Kidney capillary endothelial cell (primary cell): ENCODE measurements at places on chromosomes 13 and 19.

GRCh38 chr13:24056616-24057137 lies 103.8 kb upstream of the SPATA13 start:
- DNase-seq = no peak

GRCh38 chr19:17842663-17843291 lies 5.0 kb downstream of the JAK3 start:
- DNase-seq = no peak

DNA sequence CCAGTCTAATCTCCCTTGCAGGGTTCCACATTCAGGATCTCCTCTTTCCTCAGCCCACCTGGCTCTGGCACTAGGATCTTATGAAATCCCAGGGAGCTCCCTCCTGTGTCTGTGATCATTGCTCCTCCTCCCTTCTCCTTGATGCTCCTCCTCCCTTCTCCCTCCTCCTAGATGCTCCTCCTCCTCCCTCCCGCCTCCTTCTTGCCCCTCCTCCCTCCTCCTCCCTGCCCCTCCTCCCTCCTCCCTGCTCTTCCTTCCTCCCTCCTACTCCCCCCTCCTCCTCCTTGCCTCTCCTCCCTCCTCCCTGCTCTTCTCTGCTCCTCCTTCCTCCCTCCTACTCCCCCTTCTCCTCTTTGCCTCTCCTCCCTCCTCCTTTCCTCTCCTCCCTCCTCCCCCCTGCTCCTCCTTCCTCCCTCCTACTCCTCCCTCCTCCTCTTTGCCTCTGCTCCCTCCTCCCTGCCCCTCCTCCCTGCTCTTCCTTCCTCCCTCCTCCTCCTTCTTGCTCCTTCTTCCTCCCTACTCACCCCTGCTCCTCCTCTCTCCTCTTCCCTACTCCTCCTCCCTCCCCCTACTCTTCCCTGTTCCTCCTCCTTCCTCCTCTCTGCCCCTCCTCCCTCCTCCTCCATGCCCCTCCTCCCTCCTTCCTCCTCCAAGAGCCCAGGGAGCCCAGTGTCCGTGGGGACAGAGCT lies 14.9 kb upstream of the ZBTB7A start:
- DNase-seq = no peak

DNA sequence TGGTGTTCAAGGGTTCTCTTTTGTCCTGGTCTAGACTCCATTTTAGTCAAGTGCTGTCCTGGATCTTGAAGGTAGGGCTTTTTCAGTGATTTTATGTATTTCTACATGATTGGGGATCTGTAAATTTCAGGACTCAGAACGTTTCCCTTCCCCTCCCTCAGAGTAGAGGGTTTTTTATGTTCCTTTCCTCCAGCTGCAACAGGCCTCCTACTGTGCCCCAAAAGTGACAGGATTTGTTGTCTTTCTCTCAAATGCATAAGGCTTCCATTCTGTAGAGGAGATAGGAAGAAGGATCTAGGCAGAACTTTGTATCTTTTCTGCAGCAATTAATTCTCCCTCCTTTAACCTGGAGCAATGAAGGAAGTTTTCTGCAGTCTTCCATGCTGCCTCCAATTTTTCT lies 251.3 kb downstream of the MAB21L1 start:
- no peak for DNase-seq

GRCh38 chr13:74883834-74884233 lies 598.1 kb downstream of the TBC1D4 start:
- no peak for DNase-seq

- DNase-seq = no peak
Observed at GRCh38 chr13:24292481-24292880, 16.9 kb upstream of the C1QTNF9 start.

- DNase-seq = no peak
Observed at GRCh38 chr13:20713014-20713376, 9.5 kb downstream of the IL17D start.

GRCh38 chr19:29795461-29796172 lies 16.2 kb upstream of the CCNE1 start:
- no peak for DNase-seq

DNA sequence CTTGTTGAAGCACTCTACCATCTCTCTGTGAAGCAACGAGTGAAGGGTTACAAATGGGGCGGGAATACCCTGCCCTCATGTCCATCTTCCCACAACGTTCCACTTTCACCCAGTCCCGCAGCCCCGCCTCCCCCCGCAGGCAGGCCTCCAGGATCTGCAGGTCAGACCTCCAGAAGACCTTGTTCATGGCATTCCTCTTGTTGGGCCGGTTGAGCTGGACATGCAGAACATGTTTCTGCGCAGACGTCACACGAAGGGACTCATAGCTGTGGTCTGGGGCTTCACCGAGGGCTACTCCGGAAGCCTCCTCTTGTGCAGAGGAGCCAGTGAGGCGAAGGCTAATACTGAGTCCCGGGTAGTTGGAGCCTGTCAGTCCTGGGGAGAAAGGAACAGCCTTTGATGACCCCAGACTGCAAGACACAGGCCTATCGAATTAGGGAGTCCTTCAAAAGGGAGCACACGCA lies 420 bp downstream of the ECH1 start:
- peak; percentile 89 for DNase-seq

DNA sequence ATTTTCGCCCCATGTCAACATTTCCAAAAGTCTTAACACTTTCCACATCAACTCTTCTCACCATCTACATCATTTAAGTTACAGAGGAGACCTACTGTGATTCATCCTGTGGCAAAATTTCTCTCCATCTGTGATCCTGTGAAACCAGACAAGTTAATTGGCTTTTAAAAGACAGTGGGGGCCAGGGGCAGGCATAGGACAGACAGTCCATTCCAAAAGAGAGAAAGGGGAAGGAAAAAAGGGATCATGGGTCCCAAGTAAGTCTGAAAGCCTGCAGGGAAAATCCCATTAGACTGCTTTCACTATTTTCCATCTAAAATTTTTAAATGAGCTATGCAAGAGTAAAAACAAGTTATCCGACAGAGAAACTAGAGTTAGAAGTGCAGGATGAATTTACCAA lies 121.0 kb downstream of the MRPL57 start:
- DNase-seq = no peak

GRCh38 chr13:100535426-100536135 lies 53.0 kb downstream of the GGACT start:
- DNase-seq = no peak

GRCh38 chr19:1252221-1252820 lies 3.9 kb downstream of the MIDN start:
- peak; percentile 71 for DNase-seq
